ENCODE measurements at places on chromosomes 1 and 21.

DNA sequence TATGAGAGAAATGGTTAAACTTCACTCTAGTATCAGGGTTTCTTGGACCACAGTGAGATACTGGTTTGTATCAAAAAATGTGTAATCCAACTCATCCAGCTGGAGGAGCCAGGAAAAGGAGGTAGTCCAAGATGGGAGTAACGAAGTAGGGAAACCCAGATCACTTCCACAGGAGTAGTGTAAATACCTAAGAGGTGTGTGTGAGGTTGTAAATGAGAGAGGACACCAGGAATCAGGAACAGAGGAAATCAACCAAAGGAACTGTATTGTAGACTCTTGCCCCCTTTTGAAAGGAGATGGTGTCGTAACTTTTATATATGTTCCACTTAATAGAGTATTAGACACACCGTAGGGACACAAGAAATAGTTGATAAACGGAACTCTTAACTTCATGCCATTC is 19.7 kb upstream of the TLCD4 start:
- no peak for DNase-seq

GRCh38 chr1:63112155-63112900 is 210.0 kb upstream of the FOXD3 start:
- DNase-seq = no peak

- peak; percentile 4 for DNase-seq
These were observed 26.1 kb downstream of the ATP5PF start for GRCh38 chr21:25708467-25709065.

DNA sequence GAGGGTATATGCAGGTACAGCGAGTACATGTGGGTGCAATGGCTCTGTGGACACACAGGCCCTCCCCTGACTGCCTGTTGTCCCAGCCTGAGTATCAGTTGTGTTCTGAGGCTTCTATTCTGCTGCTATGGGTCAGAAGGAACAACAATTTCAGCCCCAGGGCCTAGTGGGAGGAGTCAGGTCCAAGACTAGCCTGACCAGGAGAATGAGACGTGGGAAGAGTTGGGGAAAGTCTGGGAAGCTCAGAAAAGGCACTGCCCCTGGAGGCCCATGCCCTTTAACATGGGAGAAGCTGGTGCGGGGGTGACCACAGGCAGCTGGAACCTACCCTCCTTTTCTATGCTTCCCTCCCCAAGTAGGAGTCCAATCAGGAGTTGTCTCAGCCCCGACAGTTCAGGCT is 7.7 kb downstream of the IGSF8 start:
- DNase-seq = no peak

GRCh38 chr21:42193721-42194120 is 25.2 kb upstream of the ABCG1 start:
- DNase-seq = no peak

GRCh38 chr1:20729990-20730689 is 2.4 kb downstream of the SH2D5 start:
- no peak for DNase-seq

DNA sequence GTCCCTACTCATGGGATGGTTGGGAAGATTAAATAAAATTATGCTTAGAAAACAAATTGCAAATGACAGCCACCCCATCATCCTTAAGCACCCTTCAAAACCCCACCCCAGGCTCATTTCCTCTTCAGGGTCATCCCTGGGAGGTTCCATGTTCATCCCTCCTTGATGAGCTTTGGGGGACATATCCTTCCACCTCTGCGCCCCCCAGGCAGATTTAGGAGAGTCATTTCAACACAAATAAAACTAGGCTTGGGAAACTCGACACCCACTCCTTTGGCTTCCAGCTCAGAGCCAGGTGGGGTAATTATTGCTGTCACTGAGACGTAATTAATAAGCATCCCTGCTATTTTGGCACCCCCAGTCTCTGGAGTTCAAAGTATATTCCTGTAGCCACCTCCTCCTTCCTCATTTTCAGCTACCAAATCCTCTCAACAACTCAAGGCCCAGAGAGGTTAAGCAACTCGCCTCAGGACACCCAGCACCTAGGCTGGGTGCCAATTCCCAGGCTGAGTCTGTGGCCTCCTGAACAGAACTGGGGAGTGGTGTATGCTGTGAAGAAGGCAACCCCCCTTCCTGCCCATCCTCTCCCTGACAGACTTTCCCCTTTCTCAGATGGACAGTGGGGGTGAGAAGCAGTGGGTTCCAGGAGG is 595 bp downstream of the CRYBG2 start:
- no peak for DNase-seq

GRCh38 chr1:118325550-118326225 is 140.7 kb upstream of the SPAG17 start:
- no peak for DNase-seq

GRCh38 chr1:50975436-50975835 is 5.4 kb downstream of the CDKN2C start:
- no peak for DNase-seq

DNA sequence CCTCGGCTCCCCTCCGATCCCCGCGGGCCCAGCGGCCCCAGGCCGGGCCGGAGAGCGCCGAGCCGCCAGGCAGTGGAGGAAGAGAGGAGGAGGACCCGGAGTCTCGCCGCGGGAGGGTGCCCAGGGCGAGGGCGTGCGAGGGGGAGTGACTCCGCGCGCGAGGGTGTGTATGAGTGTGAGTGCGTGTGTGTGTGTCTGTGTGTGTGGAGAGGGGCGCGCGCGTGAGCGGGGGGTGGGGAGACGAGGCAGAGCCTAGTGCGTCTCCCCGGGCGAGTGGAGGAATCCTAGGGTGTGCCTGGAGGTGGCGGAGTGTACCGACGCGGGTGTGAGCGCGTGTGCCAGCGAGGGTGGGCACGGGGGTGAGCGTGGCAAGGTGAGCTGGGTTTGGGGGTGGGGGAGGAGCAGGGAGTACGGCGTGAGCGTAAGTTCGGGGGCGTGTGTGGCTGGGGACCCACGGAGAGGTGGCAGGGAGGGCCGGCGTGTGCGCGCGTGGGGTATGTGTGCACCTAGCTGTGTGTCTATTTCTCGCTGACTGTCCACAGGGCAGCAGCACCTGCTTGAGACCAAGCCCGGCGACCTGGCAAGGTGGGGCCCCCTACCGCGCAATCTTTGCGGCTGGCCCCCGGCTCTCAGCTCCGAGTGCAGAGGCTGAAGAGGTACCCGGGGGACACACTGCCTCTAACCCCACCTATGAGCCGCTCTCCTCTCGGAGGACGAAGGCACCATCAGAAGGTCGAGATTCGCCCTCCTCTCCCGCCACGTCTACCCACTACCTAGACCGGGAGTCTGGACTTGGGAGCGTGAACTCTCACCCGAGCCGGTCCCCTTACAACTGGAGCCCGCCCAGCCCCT is 784 bp upstream of the KCND3 start:
- DNase-seq = no peak

DNA sequence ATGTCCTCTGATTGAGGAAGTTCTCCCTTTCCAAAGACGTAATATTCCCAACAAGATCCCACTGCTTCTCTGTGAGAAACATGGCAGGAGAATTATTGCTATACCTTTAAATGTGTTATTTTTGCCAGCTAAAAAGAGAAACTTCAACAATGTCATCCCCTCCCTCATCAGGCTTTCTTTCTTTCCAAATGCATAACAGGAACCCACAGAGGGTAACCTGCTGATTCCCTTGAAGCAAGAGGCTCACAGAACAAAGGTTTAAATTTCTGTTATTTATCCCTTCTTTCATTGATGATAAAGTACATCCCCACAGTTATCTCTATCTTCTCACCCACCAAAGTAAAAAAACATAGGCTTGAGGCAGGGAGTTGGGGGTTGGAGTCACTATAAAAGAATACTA is 102.1 kb downstream of the SLC30A10 start:
- no peak for DNase-seq

DNA sequence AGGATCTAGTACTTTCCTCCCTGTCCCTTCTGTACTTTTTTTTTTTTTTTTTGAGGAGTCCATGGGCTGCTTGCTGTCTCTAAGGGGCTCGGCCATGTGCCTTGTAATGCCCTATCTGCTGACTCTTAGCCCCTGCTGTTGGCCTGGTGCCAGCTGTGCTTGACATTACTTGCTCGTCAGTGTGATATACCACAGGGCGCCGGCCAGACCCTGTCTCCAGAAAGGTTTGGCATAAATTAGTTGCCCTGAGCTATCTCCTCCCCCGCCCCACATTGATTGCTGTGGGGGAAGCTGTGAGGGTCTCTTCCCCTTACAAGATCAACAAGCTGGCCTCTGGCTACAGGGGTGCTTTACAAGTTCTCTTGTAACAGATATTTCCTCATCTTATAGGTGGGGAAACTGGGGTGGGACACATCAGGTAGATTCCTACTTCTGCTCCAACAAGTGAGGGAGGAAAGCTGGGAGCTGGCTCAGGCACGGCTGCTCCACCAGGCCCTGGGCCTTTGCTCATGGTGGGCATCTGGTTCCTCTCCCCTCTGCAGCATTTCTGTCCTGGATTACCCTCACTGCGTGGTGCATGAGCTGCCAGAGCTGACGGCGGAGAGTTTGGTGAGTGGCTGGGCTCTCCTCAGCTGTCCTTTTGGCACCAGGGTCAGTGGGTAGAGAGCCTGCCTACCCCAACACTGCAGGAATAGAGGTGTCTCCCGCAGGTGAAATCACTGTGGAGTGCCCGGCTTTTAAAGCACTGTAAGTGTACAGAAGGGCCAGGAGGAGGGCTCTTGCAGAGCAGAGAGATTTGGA is 15.6 kb downstream of the STRIP1 start:
- DNase-seq = no peak

- no peak for DNase-seq
These were observed 2.8 kb upstream of the RGS5 start for GRCh38 chr1:163205513-163205912.

- no peak for DNase-seq
These were observed 21.1 kb upstream of the KCNH1 start for GRCh38 chr1:211155040-211155439.

GRCh38 chr1:39643705-39644104 is 4.3 kb upstream of the HEYL start:
- no peak for DNase-seq

- no peak for DNase-seq
These were observed 285.2 kb upstream of the SGIP1 start for GRCh38 chr1:66248746-66249145.

GRCh38 chr1:17919525-17920439 is 164.6 kb downstream of the ACTL8 start:
- no peak for DNase-seq

DNA sequence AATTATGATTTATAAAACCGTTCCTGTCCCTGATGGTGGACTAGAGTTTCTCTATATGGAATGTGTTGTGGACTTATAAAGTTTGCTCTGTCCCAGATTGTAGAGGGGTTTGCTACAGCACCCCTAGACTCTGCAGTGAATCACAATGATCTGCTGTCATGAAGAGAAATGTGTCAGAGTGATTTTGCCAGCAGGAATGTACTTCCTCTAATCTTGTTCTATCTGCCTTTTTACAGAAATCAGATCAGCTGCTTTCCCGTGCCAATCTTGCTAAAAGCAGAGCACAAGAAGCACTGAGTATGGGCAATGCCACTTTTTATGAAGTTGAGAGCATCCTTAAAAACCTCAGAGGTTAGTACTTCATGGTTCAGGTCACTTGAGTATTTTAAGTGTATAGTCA is 52.0 kb downstream of the LAMC2 start:
- DNase-seq = no peak

DNA sequence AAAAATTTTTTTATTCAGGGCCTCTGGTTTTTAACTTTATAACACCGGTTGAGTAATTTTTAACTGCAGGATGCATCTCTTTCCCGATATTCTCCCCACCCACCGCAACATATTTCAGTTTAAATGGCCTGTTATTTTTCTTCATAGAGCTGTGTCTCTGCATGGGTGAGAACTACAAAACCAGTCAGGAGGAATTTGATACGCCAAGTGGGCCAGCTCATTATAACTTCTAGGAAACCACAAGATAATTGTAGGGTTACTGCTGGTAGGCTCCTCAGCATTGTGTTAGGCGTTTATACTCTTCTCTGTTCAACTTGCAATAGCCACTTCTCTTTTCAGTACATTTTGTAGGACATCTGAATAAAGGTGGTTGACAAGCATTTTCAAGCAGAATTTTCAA is 169.7 kb downstream of the PBX1 start:
- no peak for DNase-seq

DNA sequence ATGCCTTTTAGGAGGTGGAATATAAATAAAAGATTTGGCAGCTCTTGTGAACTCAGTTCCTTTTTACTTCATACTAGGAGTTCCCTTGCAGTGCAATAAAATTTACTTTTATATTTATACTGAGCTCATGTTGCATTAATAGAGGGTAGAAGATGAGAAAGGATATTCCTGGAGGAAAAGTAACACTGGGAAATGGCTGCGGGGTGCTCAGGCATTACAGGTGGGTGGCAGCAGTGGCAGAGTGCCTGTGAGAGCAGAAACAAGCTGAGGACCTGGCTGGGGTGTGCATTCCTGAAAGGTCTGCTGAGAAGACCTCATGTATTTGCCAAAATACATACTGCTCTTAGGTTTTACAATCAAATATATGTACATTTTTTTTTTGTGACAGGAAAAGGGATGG is 126.9 kb downstream of the COQ8A start:
- no peak for DNase-seq

DNA sequence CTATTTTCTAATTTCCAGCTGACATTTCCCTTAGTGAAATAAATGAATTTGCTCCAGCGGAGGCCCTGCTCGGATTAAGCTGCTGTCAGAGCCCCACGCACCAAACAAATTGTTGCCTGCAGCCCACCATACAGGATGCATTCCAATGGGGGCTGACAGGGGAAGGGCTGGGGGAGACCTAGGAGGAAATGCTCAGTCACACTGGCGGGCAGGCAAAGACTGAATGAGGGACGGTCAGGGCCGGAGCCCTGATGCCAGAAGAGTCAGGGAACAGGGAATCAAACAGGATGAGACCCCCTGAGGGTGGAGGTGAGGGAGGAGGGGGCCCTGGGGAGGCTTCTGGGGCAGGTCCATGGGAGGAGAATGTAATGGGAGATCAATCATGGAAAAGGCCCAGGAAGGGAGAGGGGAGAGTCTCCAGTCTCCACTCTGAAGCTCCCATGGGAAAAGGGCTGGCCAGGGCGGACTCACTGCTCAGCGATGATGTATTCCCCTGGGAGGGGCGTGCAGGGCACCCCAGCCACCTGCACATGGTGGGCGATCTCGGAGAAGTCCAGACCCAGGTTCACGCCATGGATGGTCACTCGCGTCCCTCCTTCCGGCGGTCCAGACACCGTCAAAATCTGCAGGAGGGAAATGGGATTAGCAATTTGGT is 149.4 kb upstream of the CD34 start:
- no peak for DNase-seq

DNA sequence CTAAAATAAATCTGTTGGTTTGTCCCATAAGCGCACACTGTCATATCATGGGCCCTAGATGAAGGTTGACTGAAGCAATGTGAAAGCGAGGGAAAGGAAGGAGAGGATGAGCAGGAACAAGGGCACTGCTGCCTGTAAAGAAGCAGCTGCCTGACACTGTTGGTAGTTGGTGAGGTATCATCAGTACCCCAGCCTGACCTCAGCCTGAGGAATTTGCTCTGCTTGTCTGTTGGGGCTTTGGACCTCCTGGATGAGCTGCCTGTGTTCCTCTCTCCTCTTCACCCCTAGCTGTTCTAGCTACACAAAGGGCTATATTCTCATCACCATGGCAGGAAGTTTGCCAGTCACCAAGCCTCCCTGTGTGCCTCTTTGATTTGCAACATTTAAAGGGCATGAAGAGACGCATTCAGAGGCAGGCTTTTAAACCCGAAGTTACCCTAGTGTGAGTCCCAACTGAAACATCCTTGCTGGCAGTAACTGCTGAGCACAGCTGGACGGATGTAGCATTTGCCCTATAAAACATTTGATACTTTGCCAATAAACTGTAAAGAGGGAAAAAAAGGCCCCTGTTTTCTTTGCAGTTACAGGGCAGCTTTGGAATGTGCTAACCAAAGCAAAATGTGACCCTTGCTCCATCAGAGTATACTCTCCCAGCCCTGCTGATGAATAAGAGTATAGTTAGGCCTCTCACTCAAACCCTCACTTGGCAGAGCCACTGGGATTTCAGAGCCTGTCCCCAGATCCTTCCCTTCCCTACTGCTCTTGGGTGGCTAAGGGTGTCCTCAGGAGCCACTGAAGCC is 22.2 kb upstream of the SPATA6 start:
- DNase-seq = no peak
